ENCODE measurements at places on chromosomes 1 and 21.

- no peak for DNase-seq
These were observed 1.3 kb downstream of the NGF start for GRCh38 chr1:115336741-115337140.

DNA sequence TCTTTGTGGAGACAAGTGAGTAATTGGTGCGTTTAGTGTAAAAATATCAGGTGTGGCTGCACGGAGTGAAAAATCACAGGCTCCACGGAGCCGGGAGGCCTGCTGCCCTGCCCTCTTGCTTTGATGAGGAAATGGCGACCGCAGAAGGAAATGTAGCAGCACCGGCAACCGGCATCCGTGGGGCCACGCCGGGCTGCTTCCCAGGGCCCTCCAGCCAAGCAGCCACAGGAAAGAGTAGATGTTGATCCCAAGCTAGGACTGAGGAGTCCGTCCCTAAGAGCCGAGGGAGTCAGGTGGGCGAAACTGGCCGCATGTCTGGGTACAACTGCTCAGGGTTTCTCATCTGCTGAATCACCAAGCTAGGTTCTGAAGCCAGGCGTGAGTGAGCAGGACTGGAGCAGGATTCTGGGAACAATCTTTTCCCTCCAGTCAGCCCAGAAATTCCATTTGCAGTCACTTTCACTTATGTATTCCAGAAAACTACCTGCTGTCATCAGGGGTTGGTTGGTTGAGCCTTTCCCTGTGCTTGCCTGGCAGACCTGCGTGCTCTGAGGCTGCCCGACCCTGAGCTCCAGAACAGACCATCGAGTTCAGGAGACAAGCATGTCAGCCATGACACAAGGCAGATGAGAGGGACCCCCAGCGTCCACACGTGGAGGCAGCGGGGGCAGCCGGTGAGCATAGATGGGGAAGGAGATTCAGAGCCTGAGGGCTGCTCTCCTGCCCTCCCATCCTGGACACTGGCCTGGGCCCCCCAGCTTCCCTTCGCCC, 5.8 kb upstream of the ITGB2 start:
- no peak for DNase-seq

GRCh38 chr1:226547754-226548191, 791 bp upstream of the STUM start:
- peak; percentile 31 for DNase-seq

- no peak for DNase-seq
These were observed 1.8 kb upstream of the LIN9 start for GRCh38 chr1:226310637-226311195.

DNA sequence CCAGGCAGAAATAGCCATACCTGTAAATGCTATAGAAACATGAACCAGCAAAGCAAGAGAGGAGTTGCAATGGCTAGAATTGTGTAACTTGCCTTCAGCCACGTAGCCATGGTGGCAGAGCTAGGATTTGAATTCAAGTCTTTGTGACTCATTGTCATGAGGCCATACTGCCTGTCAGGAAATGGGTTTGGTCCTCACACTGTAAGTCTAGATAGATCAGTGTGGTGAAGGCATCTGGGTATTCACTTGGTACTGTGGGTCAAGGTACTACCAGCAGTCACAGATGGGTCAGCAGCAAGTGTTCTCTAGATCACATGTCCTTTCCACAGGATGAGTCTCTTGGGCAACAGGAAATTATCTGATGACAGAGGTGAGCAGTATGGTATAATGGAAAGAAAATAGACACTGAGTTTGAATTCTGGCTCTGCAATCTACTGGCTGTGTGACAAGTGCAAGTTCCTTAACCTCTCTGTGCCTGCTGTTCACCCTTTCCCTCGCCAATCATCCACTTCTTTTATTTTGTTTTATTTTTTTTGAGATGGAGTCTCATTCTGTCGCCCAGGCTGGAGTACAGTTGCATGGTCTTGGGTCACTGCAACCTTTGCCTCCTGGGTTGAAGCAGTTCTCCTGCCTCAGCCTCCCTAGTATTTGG, 36.9 kb downstream of the FGGY start:
- no peak for DNase-seq

GRCh38 chr1:97632075-97632474, 288.8 kb downstream of the DPYD start:
- no peak for DNase-seq

DNA sequence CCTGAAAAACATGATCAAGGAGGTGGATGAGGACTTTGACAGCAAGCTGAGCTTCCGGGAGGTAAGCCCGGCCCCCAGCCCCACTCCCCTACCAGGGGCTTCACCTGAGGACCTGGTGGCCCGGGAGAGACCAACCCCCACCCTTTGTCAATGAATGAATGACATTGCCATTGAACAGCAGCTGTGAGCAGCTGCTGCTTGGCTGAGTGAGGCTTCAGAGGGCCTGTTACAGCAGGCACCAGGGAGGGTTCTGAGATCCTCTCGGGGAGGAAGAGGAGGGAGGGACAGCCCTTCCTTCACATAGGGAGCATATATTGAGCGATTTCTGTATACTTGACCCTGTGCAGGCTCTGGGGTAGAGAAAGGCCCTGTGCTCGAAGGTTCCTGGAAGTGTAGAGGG, 12.3 kb upstream of the CTRC start:
- DNase-seq = no peak

- DNase-seq = no peak
These were observed 670 bp upstream of the PARK7 start for GRCh38 chr1:7960867-7961215.

DNA sequence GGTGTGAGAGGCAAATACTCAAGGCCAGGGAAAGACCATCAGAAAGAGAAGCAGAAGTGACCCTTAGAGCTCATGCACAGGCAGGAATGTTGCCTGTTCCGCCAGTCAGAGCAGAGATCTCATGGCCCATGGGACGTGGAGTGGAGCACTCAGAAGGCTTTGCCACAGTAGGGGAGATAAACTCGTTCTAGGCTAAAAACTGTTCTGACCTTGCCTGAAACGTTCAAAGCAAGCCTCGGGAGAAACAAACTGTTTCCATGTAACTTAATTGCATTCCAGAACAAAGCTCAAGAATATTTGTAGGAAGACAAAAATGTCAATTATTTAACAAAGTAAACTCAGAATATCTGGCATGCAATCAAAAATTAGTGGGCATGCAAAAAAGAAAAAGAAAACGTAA, 20.7 kb upstream of the SLC19A1 start:
- DNase-seq = no peak

All from activated T-helper 1 cell treated with anti-CD3 and anti-CD28 coated beads, Interleukin-2, amount 50 U/mL, for 16 hours (primary cell).